T-cell (primary cell): ENCODE measurements at places on chromosomes 7 and 10. TPM values are rescaled to one million over a fixed set of nuclear protein-coding genes. Genes with fewer than 3 reads are reported as not detected.

GRCh38 chr7:129864042-129864441, 88.7 kb downstream of the UBE2H start:
- H3K27ac ChIP-seq: no peak overlapping the region
- no peaks in the 10 kb centered on the region for H3K36me3 ChIP-seq
- DNase-seq: no peak

DNA sequence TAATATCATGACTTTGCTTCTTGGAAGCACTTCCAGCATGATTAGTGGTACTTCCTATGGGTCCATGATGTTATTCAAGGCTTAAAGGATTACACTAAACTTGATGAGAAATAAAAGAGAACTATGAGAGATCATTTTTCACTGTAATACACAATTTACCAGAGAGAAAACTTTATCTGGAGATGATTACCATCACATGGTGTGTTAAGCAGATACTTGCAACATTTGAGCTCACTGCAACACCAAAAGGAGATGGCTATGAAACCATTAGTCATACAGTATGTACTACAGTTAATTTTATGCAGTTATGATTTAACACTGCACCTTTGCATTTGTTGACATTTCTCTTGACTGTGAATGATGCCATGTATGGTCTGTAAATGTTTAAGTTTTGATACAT, 311.3 kb upstream of the AOAH start:
- no peak overlapping the region for H3K4me3 ChIP-seq
- no peaks in the 10 kb centered on the region for H3K27me3 ChIP-seq
- no peak overlapping the region for H3K27ac ChIP-seq
- H3K4me1 ChIP-seq: peaks cover 3% of the 10 kb centered on the region

- no peak for DNase-seq
- H3K27ac ChIP-seq: no peak overlapping the region
- no peak overlapping the region for H3K4me3 ChIP-seq
Measured at GRCh38 chr10:110260746-110261477, 43.8 kb downstream of the SMNDC1 start.

- no peak overlapping the region for H3K4me3 ChIP-seq
- H3K27ac ChIP-seq: no peak overlapping the region
- H3K4me1 ChIP-seq: peaks cover 12% of the 10 kb centered on the region
- H3K27me3 ChIP-seq: no peaks in the 10 kb centered on the region
Measured at GRCh38 chr10:61749291-61749690, 86.6 kb downstream of the CABCOCO1 start.

DNA sequence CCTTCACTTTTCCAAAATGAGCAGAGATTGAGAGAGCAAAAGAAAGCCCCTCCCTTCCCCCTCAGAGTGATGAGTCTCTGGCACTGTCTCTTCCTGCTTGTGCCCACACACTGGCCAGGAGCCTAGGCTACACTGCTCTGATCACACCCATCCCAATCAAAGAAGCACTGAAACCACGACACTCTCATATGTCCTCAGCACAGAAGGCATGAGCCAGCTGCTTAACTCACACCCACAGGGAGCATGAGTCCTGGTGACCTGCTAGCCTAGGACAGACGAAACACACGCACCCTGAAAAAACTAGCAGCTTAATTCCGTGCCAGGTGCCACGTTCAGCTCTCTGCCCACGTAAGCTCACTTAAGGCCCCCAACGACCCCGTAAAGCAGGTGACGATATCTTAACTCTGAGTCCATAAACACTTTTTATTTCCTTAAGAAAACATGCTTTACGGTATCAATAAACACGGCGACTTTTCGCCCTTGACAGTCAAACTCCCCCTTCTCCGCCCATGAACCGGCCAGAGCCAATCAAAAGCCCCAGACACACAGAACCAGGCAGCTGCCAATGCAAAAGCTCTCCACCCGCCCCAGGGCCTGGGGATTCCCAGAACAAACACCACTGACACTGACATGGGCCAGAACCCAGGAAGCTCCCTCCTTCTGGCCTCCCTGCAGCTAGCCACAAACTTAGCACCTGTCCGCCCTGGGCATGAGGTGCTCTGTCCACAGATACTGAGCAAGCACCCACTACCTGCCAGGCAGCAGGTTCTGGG, 69.0 kb downstream of the TNRC18 start:
- peak; percentile 10 for DNase-seq
- H3K36me3 ChIP-seq: peaks cover 74% of the 10 kb centered on the region
- H3K4me1 ChIP-seq: peaks cover 3% of the 10 kb centered on the region
- H3K4me3 ChIP-seq: no peak overlapping the region

DNA sequence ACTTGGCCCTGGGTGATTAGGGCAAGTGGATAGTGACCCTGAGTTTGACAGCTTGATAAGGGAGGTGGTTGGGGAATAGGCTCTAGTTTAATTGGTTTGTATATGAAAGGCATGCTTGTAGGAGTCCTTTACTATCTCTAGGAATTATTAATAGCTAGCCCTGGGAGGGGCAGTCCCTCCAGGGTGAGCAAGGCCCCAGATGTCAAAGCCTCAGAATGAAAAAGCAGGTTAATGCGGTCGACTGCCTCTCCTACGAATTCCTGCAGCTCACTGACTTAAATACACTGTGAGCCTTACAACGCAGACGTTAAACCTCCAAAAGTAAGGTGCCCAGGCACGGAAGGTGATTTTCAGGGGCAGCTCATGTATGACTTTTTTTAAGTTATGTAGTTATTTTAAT, 5.2 kb upstream of the BTBD16 start:
- H3K27ac ChIP-seq: no peak overlapping the region
- no peaks in the 10 kb centered on the region for H3K36me3 ChIP-seq
- no peak for DNase-seq
- no peak overlapping the region for H3K4me3 ChIP-seq

Gene MYO3A
- not detected for total RNA-seq

Gene TMEM270
- not detected for total RNA-seq

Gene CYP2C19
- not detected for total RNA-seq

DNA sequence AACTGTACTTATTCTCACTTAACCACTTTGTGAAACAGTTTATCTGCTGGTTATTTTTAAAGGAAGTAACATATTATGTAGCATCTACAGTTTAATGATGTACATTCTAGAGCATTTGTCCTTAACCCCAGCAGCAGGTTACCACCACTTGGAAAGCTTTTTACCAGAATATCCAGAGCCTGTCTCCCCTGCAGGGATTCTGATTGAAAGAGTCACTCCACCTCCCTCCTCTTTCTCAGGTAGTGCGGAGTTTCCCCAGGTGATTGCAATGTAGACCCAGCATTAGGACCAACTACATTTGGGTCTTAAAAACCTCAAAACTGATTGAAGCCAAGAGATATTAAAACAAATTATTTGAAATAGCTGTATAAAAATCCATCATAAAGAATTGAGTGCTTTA, 53.1 kb downstream of the NRG3 start:
- DNase-seq: no peak
- H3K4me1 ChIP-seq: no peaks in the 10 kb centered on the region
- H3K36me3 ChIP-seq: no peaks in the 10 kb centered on the region
- H3K27me3 ChIP-seq: no peaks in the 10 kb centered on the region

Gene ADIRF
- total RNA-seq: not detected

GRCh38 chr10:62491597-62491996, 117.4 kb downstream of the ZNF365 start:
- no peak overlapping the region for H3K4me3 ChIP-seq
- no peaks in the 10 kb centered on the region for H3K27me3 ChIP-seq
- no peaks in the 10 kb centered on the region for H3K4me1 ChIP-seq

DNA sequence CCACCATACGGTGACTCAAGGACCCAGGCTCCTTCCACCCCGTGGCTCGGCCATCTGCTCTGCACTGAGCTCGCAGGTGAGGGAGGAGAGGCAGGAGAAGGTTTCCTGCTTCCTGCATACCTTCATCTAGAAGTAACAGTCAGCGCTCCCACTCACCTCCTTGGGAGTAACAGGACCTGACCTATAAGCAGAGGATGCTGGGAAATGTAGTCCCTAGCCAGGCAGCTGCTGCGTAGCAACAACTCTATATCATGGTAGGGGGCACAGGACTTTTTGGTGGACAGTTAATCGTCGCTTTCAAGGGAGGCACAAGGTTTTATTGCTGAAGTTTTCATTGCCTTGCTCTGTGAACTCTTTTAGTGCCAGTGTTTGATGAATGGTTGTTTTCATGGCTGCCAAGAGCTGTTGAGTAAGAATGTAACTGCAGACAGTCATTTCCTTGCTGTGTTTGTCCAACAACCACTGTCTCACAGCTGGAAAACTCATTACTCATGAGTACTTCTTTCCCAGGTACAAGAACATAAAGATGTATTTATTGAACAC, 10.2 kb upstream of the ZFYVE27 start:
- no peaks in the 10 kb centered on the region for H3K27me3 ChIP-seq
- no peaks in the 10 kb centered on the region for H3K4me1 ChIP-seq
- no peak overlapping the region for H3K27ac ChIP-seq
- H3K4me3 ChIP-seq: no peak overlapping the region

DNA sequence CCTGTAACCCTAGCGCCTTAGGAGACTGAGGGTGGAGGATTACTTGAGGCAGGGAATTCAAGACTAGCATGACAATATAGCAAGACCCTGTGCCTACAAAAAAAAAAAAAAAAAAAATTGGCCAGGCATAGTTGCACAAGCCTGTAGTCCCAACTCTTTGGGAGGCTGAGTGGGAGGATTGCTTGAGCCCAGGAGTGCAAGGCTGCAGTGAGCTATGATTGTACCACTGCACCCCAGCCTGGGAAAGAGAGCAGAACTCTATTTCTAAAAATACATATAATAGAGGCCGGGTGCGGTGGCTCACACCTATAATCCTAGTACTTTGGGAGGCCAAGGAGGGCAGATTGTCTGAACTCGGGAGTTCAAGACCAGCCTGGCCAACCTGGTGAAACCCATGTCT, 10.2 kb upstream of the SORBS1 start:
- H3K27ac ChIP-seq: no peak overlapping the region
- no peaks in the 10 kb centered on the region for H3K4me1 ChIP-seq
- H3K36me3 ChIP-seq: no peaks in the 10 kb centered on the region
- peaks cover 8% of the 10 kb centered on the region for H3K27me3 ChIP-seq
- no peak overlapping the region for H3K4me3 ChIP-seq
- no peak for DNase-seq

- no peaks in the 10 kb centered on the region for H3K4me1 ChIP-seq
- no peak overlapping the region for H3K4me3 ChIP-seq
- H3K36me3 ChIP-seq: no peaks in the 10 kb centered on the region
- peaks cover 29% of the 10 kb centered on the region for H3K27me3 ChIP-seq
Measured at GRCh38 chr10:127977357-127978009, 70.6 kb downstream of the PTPRE start.

- no peak for DNase-seq
- no peaks in the 10 kb centered on the region for H3K4me1 ChIP-seq
- H3K27ac ChIP-seq: no peak overlapping the region
- H3K27me3 ChIP-seq: no peaks in the 10 kb centered on the region
- peaks cover 28% of the 10 kb centered on the region for H3K36me3 ChIP-seq
Measured at GRCh38 chr10:28058746-28059145, 59.9 kb upstream of the ODAD2 start.

DNA sequence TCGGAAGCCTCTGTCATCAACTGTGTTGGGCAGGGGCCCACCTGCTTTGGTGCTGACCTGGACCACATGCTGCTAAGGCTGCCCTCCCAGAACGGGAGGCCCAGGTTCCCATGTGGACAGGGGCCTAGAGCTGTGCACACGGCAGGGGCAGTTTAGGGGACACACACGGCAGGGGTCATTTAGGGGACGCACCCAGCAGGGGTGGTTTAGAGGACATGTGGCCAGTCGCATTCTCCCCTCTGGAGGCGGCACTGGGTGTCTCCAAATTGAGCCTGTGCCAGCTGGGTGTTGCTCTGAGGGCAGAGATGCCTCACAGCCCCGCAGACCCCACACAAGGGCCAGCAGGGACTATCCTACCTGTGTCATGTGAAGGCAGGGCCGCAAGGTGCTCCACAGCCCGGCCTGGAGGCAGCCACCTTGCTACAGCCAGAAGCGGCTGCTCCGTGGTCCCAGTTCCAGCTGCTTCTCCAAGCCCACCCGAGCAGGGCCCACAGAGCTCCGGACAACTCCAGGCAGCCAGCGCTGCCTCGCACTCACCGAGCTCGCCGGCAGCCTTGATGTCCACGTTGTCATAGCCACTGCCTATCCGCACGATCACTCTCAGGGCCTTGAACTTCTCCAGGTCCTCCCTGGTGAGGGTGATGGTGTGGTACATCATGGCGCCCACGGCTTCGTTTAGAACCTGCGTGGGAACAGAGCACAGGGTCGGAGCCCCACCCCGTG, 60.7 kb downstream of the ZRANB1 start:
- H3K36me3 ChIP-seq: no peaks in the 10 kb centered on the region
- no peaks in the 10 kb centered on the region for H3K27me3 ChIP-seq
- DNase-seq: no peak
- no peaks in the 10 kb centered on the region for H3K4me1 ChIP-seq
- H3K27ac ChIP-seq: no peak overlapping the region

- no peak overlapping the region for H3K4me3 ChIP-seq
- peak overlapping the region; percentile 78 for H3K27ac ChIP-seq
- DNase-seq: no peak
- no peaks in the 10 kb centered on the region for H3K27me3 ChIP-seq
- peaks cover 22% of the 10 kb centered on the region for H3K4me1 ChIP-seq
- H3K36me3 ChIP-seq: no peaks in the 10 kb centered on the region
Measured at GRCh38 chr7:143280566-143280965, 4.2 kb upstream of the TMEM139 start.

- no peaks in the 10 kb centered on the region for H3K36me3 ChIP-seq
- no peak overlapping the region for H3K27ac ChIP-seq
- no peak for DNase-seq
- H3K4me3 ChIP-seq: no peak overlapping the region
- H3K4me1 ChIP-seq: no peaks in the 10 kb centered on the region
Measured at GRCh38 chr10:129140921-129141885, 325.8 kb upstream of the MGMT start.

GRCh38 chr10:33214174-33214573, 120.3 kb downstream of the NRP1 start:
- H3K27me3 ChIP-seq: peaks cover 3% of the 10 kb centered on the region
- H3K36me3 ChIP-seq: no peaks in the 10 kb centered on the region
- DNase-seq: no peak
- no peak overlapping the region for H3K27ac ChIP-seq

DNA sequence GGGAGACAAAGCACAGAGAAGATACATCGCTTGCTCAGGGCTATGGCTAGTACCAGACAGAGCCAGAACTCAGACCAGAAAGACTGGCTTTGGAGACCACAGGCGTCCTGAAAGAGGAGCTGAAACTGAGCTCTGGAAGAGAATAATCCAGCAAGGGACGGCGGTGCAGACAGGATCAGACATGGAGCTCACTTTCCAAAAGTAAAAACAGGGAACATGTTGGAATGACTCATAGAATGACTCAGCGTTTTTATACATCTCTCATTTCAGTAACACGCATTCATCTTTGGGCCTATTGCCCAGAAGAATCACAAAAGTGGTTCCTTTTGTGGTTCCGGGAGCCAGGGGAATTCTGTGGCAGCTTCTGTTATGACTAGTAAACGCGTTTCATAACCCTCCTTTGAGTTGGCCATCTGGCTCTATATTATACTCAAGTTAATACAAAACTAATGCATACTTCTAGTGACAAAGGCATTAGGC, 37.2 kb downstream of the PLEKHS1 start:
- no peaks in the 10 kb centered on the region for H3K36me3 ChIP-seq
- H3K27ac ChIP-seq: no peak overlapping the region
- DNase-seq: no peak
- H3K4me3 ChIP-seq: no peak overlapping the region

Gene BTBD16
- not detected for total RNA-seq
